Astrocyte (in vitro differentiated cells and primary cell): ENCODE measurements at places on chromosomes 11 and 22.
A peak's percentile ranks its signal among the peaks of the same experiment; 100 is the strongest.

DNA sequence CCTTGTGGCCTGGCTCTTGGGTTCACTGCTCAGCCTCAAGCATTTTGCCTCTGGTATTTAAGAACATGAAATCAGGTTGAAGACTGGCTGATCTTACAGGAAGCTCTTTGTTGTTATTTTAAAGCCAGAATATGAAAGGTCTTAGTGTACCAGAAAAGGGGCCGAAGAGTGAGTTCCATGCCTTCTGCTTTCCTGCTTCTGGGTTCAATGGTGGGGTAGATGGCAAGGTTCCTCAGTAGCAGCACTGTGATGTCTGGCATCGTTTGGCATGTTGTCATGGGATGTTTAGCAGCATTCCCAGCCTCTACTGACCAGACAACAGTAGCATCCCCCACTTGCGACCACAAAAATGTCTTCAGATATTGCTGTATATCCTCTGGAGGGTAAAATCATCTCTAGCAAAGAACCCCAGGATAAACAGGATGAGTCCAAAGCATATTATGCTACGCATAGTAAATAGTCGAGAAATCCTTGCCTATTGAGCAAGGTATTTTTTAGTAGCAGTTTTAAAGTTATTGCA, 2.4 kb downstream of the VPS26B start:
- DNase-seq: no peak

DNA sequence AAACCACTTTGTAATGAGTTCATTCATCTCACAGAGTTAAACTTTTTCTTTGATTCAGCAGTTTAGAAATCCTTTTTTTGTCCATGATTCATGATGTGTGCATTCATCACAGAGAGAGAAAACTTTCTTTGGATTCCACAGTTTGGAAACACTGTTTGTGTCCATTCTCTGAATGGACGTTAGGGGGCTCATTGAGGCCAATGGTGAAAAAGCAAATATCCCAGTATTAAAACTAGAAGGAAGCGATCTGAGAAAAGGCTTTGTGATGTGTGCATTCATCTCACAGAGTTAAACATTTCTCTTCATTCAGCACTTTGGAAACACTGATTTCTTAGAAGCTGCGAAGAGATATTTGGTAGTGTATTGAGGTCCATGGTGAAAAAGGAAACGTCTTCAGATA, 155.6 kb upstream of the TRIM48 start:
- DNase-seq: no peak

- no peak for DNase-seq
Observed at GRCh38 chr11:124892750-124893454, 4.8 kb downstream of the ROBO4 start.

DNA sequence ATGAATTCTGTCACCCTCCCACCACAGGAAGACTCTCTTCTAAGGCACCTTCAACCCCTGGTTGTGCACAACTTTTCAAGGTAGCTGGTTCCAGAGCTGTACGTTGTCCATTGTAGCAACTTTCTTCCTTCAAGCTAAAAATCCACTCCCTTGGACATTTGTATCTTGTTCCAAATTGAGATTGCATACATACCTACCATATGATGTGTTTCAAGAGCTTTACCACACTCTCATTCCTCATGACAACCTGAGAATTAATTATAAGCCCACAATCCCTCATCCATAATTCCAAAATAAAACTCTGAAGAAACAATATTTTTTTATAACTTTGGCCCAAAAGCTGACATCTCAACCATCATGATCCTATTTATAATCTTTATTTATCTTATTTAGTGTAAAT, 3.0 kb downstream of the OR52W1 start:
- DNase-seq: peak; percentile 68

GRCh38 chr11:119720311-119720913, 8.6 kb downstream of the NECTIN1 start:
- DNase-seq: no peak

DNA sequence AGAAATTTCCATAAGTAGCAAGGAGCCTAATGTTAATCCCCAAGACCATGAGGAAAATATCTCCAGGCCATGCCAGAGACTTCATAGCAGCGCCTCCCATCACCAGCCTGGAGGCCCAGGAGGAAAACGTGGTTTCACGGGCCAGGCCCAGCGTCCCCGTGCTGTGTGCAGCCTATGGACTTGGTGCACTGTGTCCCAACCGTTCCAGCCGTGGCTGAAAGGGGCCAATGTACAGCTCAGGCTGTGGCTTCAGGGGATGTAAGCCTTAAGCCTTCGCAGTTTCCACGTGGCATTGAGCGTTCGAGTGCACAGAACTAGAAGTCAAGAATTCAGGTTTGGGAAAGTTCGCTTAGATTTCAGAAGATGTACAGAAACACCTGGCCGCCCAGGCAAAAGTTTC, 510.7 kb downstream of the CNTN5 start:
- no peak for DNase-seq

- DNase-seq: no peak
Observed at GRCh38 chr22:35353318-35353717, 27.6 kb upstream of the HMOX1 start.

DNA sequence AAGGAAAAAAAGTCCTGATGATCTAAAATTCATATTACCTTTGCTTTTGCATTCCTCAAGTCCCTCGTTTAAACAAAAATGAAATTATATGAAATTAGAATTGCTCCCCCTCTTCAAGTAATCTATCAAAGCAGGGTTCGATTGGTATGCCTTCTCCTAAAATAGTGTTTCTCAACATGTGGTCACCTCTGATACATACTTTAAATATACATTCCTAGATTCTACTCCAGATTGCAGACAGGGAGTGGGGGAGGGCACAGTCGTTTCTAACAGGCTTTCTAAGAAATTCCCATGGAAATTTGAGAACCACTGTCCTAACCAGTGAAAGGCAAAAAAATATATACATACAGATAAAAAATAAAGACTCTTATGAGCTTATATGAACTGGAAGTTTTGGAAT, 22.6 kb upstream of the IRAG1 start:
- peak; percentile 33 for DNase-seq

DNA sequence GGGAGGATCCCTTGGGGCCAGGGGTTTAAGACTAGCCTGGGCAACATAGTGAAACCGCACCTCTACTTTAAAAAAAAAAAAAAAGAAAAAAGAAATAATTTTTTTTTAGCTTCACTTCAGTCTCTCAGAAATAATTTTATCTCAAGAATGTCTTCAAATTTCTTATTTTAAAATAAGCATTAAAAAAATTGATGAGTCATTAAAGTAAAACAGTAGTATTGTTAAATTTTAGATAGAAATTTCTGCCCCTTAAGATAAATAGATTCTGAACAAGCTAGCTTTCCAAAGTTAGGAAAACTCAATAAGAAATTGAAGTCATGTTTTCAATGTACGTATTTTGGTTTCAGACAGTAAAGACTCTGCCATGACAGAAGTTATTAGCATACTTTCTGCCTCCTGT, 7.7 kb upstream of the PACS1 start:
- DNase-seq: no peak

GRCh38 chr11:99234534-99234933, 213.8 kb downstream of the CNTN5 start:
- no peak for DNase-seq

GRCh38 chr11:117510646-117511045, 183.0 kb downstream of the CEP164 start:
- DNase-seq: no peak

DNA sequence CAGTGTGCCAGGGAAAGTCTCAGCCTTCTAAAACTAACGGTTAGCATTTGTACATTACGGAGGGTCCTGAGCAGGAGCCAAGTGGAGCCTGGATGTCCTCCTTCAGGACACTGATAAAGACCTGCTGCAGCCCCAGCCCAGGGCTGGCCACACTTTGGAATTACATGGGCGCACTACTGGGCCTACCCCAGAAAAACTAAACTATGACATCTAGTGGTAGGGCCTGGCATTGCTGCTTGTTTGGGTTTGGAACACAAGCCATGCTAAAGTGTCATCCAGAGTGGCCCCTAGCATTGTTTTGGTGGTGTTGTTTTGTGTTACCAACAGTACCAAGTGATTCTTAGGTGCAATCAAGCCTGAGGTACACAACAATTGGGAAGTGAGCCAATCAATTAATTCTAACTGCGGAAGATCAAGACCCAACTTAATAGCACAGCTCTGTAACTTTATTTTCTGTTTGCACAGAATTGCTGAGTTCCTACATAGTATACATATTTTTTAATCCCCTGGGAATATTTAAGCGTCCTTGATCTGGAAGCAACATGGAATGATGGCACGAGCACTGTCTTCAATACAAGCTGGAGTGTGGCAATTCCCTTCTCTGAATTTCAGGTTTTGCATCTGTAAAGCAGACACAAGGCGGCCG, 340.7 kb downstream of the LARGE1 start:
- peak; percentile 8 for DNase-seq

DNA sequence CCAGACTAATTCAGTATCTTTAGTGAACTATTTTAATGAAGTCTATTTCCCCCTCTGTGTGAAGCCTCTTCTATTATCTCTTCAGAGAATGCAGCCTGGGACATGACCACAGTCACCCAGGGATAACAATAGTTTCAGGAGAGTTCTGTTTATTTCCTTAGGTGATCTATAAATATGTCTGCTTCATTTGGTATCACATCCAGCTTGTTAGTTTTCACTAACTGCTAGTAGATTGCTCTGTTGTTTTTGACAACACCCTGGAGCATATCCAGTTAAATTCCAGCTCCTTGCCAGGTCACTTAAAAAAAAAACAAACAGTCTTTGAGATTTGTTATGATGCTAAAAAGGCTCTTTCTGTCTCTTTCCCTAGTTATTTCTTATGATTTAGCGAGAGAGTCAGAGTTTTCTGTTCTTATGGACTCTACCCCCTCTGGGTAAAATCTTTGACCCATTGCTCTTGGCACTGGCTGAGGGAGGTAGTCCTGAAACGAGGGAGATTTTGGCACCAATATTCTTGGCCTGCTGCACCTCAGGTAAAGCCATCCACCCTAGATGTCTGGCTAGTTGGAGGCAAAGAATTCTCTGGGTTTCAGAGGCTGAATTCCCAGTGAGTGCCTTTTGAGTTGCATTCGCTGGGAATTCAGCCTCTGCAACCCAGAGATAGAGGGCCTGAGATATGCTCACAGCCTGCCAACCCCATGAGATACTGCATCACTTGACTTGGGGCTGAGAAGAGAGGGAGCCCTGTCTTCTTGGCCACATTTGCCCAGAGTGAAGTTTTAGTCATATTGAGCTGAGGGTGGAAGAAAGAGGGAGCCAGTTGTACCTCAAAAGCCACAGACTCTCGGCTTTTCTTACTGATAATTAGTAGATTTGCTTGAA, 159.1 kb downstream of the PGR start:
- no peak for DNase-seq

GRCh38 chr11:23288003-23288783, 427.9 kb upstream of the CCDC179 start:
- peak; percentile 82 for DNase-seq

GRCh38 chr11:69878927-69879728, 59.9 kb upstream of the FGF3 start:
- no peak for DNase-seq

- peak; percentile 88 for DNase-seq
Observed at GRCh38 chr11:34599406-34599945, 21.4 kb upstream of the EHF start.

- no peak for DNase-seq
Observed at GRCh38 chr11:4769838-4770237, at the start of gene OR51F1. OR51F1 (minus strand) TSS chr11:4769938; CDS start chr11:4769938, 0 bp downstream.

GRCh38 chr11:86147004-86147403, 78.1 kb upstream of the PICALM start:
- no peak for DNase-seq

GRCh38 chr11:36101466-36101865, 157.6 kb downstream of the LDLRAD3 start:
- no peak for DNase-seq

GRCh38 chr22:45774001-45774670, 102.5 kb downstream of the ATXN10 start:
- no peak for DNase-seq
